Naive thymus-derived CD8-positive, alpha-beta T cell (primary cell): ENCODE measurements at places on chromosomes 2 and 18.

- no peak for DNase-seq
Measured at GRCh38 chr18:66695281-66695680, 91.4 kb upstream of the CDH19 start.

DNA sequence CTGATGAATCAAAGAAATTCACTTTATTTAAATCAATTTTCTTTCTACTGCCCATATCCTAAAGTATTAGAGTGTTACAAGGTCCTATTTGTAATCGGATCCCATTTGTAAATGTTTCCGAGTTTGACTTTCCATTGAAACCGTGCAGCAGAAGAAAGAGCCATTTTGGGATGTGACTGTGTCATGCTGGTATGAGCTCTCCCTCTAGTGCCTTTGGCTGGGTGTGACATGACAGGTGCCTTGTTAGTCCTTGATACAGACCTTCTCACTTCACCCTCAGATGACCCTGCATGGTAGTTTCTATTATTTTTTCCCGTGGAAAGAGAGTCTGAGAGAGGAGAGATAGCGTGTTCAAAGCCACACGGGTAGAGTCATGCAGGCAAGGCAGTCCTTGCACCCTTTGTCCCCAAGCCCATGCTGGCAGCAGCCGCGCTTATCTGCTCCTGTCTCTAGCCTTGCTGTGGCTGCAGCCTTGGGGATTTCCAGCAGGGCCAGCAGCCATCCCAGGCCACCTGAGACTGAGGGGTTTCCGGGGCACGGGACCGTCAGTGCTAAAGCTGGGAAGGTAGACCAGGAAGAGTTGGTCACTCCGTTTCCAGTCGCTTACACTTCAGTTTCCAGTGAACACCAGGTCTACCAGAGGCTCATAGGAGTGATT lies 21.4 kb downstream of the CHMP1B start:
- no peak for DNase-seq

GRCh38 chr2:196356332-196356731 lies 185.0 kb upstream of the STK17B start:
- DNase-seq: no peak

DNA sequence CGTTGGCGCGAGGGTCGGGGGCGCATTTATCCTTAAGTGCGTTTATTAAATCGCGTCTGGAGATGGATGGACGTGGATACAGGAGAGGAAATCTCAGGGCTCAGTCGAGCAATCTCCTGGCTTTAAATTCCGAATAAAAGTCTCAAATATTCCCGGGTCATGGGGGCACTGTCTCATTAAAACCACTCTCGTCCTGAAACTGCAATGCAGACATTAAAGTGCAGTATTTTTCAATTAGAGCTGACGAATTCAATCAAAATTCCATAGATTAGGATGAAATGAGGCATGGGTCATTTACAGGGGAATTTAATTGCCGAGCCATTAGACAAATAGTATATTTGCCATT lies 10.7 kb upstream of the GBX2 start:
- DNase-seq: no peak

DNA sequence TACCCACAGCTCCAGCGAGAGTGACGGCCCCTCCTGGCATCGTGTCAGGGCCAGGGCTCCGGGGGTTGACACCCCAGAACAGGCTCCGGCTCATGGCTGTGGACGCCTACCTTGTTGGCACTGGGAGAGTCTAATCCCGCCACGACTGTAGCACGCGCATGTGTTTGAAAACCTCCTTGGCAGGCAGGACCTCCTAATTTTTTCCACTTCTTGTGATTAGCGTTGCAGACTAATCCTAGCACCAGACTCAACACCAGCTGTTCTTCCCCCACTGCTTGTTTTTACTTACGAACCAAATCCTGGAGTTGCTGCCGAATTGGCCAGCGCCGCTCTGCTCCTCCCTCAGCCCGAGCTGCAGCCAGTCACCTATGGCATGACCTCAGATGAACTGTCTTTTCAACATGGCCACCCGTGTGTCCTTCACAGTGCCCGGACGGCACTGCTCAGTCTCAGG lies 110.7 kb downstream of the KLHL29 start:
- DNase-seq: no peak

- DNase-seq: no peak
Measured at GRCh38 chr2:85886590-85886989, 2.2 kb downstream of the ST3GAL5 start.

GRCh38 chr2:220940646-220941045 lies 631.5 kb downstream of the EPHA4 start:
- no peak for DNase-seq

DNA sequence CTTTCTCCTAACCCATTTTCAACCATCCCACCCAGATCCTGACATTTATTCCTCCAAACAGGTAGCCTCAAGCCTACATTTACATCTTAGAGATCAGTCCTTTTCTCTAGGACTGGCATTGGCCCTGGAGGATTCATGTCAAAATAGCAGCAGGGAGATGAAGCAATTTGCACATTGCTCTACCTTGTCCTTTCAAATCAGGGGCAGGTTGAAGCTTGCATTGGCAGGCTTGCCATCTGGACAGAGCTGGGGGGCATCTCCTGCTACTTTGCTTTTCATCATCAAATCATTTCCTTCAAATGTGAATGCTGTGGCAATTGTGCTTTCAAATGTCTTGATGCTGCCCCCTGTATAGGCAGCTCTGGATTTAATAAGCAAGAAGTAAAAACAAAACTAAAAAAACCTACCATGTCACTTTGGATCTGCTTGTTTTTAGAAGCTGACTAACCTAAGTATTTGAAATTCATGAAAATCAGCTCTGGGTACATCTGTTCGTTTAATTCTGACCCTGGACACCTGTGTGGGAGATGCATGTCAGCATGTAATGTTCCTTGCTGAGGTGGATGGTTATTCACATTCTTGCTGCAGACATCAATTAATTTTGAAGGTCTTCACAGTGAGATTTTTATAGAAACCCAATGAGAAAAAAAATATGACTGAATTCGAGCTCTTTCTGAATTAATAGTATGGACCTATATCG lies 47.9 kb downstream of the KIF5C start:
- no peak for DNase-seq

DNA sequence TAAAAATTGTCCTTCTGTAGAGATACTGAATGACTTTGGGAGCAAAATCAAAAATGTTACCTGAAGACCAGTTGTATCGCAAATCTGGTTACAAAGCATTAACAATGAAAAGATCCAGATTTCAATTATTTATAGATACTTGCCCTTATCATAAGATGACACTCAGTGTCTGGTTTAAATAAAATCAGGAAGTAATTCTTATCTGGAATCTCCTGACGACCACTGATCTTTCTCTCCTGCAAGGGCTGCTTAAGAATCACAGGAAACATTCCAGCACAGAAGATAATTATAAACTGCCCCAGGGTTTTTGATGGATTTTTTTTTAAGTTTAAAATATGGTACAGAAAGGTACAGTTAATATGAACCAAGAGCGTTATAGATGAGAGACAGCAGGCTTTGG lies 205.7 kb downstream of the ALK start:
- no peak for DNase-seq

DNA sequence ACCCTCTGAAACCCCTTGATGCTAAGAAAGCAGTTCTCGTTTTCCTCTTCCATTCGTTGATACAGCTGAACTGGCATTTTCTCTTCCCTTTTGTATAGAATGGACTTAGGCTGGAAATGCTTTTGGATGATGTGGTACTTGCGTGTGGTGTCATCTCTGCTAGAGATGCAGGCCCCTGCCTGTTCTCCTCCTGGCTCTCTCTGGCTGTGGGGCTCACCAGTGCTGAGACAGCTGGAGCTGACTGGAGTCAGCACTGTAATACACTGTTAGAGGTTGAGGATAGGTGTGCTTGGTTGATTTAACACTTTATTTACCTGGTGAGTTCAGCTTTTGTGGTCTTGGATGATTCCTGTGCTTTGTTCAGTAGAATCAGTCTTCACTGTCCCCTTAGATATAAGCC lies 30.2 kb downstream of the PARD3B start:
- DNase-seq: no peak
